ENCODE measurements at places on chromosomes 16 and 17.

GRCh38 chr16:68596266-68596665 is 48.8 kb upstream of the CDH3 start:
- no peak for DNase-seq

GRCh38 chr16:84568066-84568465 is 49.8 kb downstream of the COTL1 start:
- no peak for DNase-seq

DNA sequence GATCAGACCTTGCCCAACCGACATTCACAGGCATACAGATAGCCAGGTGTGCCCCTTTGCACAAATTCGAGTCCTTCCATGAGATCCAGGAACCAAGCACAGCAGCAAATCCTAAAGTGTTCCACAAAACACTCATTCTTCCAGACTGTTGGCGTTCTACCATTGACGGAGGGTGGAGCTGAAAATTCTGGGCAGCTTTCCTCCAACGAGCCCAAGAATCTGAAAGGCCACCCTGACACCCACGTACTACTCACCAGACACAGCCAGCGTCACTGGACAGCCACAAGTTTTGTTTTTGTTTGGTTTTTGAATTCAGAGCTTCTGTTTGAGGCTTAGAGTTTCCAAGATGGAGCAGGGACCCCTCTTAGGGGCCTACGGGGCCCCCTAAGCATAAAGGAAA is 83.8 kb downstream of the PMP22 start:
- DNase-seq, result no peak

GRCh38 chr16:74304164-74304834 is 7.7 kb downstream of the PSMD7 start:
- no peak for DNase-seq

- no peak for DNase-seq
Observed at GRCh38 chr16:11621920-11622651, 35.4 kb upstream of the LITAF start.

DNA sequence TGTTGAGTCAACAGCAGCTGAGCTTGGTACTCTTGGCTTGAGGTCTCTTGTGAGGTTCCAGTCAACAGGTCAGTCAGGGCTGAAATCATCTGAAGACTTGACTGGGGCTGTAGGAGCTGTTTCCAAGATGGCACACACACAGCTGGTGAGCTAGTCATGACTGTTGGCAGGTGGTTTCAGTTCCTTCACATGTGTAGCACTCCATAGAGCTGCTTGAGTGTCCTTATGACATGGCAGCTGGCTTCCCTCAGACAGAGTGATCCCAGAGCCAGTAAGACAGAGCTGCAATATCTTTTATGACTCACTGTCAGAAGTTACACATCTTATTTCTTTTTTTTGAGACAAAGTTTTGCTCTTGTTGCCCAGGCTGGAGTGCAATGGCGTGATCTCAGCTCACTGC is 19.5 kb upstream of the GAS7 start:
- no peak for DNase-seq

DNA sequence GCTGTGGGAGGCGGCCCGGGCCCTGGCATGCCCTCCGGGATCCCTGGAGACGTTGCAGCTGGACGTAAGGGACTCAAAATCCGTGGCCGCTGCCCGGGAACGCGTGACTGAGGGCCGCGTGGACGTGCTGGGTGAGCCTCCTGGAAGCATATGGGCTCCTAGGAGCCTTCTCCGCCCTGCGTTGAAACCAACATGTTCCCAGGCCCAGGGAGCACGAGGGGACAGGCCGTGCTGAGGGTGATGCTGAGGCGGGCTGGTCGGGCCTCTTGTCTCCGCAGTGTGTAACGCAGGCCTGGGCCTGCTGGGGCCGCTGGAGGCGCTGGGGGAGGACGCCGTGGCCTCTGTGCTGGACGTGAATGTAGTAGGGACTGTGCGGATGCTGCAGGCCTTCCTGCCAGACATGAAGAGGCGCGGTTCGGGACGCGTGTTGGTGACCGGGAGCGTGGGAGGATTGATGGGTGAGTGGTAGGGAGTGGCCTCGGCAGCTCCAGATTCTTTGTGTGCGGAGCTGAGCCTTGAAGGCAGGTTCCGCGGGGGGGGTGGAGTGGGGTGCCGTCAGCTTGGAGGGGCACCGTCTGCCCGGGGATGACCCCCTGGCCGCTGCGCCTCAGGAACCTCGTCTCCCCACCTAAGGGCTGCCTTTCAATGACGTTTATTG is 567 bp downstream of the HSD17B1 start:
- DNase-seq, result no peak

- no peak for DNase-seq
Observed at GRCh38 chr17:45771271-45771959, 12.7 kb upstream of the CRHR1 start.

DNA sequence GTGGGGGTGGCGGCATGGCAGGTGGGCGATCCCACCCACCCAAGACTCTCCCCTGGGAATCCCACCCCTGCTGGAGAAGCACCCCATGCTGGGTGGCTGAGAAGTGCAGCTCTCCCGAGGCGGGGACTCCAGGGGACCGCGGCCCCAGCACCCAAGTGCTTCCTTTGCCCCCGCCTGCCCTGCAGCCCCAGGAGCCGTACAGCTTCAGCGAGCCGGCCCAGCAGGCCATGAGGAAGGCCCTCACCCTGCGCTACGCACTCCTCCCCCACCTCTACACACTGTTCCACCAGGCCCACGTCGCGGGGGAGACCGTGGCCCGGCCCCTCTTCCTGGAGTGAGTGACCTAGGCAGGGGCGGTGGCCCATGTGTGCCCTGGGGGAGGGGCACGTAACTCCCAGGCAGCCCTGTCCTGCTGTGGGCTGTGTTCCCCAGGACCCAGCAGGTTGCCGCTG is 11.7 kb downstream of the GAA start:
- no peak for DNase-seq

DNA sequence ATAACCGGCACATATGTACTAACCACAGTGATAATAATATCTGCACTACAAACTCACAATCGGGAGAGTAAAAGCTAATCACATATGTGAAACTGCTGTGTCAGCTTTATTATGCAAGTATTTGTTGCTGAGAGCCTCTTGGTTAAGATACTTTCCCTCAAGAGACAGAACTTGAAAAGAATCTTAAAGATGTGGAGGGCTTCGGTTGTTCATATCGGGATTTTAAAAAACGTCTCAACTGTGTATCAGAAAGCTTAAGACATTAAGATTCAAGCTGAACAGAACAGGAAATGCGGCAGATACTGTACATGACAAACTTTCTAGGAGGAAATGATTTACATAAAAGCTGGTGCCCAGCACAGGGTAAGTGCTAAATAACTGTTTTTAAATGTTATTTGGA is 27.5 kb upstream of the HLF start:
- no peak for DNase-seq

DNA sequence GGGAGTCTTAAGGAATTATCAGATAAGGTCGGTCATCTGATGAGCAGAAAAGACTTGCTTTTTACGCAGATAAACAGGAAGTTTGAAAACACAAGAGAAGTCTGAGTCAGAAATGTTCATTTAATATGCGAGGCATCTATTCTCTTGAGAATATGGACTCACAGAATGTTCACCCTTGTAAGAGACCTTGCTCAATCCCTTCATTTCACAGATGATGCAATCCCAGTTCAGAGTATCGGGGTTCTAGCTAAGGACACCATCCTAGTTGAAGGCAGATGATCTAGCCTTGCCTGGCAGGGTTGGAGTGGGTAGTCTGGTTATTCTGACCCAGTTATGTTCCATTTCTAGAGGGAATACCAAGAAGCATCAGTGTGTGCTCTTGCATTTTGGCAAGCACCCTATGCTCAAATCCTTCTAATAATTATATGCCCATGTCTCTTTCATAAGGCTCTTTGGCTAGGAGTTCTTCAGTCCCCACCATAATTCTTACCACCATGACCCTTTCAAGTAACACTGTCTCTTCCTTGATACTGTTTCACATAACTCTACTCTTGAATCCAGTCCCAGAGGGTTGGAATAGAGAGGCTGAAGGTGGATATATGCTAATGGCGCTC is 42.5 kb downstream of the YPEL2 start:
- no peak for DNase-seq

GRCh38 chr16:11386791-11387546 is 41.7 kb downstream of the RMI2 start:
- no peak for DNase-seq

GRCh38 chr17:19740933-19741332 is 7.2 kb downstream of the ALDH3A1 start:
- DNase-seq, result no peak

- no peak for DNase-seq
Observed at GRCh38 chr16:87246269-87247065, 70.7 kb downstream of the C16orf95 start.

DNA sequence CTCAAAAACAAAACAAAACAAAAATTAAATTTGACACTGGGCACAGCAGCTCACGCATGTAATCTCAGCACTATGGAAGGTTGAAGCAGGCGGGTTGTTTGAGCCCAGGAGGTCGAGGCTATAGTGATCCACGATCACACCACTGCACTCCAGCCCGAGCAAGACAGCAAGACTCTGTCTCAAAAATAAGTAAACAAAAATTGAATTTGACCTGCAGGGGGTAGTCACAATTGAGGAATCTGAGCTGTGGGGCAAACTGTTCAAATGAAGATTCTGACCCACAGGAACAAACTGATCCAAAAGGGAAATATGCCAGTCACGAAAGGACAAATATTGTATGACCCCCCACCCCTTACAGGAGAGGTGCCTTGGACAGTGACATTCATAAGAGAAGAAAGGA is 29.8 kb downstream of the ANKRD11 start:
- no peak for DNase-seq

GRCh38 chr17:63265526-63265925 is 180.6 kb downstream of the CYB561 start:
- no peak for DNase-seq

All from NCI-H2029 treated with DMSO at 0.1 percent for 48 hours (cell line).